ENCODE measurements at places on chromosomes 4 and X.

DNA sequence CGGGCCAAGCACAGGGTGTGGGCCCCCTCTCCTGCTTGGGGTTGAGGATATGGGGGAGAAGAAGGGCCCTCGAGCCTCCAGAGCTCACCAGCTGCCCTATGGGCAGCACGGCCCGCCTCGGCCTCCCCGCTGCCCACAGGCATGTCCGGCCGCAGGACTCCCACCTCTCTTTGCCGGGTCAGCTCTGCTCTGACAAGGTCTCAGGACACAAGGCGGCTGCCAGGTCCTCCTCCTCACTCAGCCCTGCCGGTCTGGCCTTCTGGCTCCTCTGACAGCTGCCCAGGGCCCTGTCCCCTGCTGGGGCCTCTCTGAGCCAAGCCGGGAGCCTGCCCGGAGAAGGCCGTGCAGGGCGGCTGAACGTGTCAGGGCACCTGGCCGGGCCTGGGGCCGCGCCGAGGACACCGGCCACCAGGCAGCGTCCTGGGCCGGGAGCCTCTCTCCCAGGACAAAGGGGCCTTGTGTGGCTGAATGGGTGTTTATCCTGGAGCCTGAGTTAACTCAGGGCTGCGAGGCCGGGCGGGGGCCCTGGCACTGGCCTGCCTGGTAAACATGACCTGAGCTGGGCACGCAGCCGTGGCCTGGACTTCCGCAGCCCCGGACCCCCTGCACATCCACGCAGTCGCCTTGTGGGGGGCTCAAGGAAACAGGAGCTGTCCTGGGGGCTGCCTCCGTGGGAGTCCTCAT is 25.7 kb downstream of the TACC3 start:
- DNase-seq: no peak

DNA sequence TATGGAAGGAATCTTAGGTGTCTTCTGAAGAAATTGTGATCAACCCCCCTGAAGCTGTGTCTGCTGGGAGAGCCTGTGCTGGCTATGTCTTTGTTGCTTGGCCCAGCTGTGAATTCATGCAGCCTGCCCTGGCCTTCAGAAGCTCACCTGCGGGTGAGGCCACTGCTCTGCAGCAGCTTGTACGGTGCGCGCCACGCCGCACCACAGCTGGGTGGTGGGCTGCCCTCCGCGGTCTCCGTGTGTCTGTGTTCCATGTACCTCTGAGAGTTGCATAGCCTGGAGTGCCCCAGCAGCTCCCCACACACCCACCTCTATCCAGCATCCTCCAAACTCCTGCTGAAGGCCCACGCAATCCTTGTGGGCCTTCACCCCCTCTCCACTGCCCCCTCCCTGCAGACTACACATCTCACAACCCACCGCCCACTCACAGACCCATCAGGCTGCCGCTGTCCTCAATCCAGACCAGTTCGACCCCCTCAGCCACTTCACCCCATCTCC is 65.6 kb downstream of the ENPP6 start:
- no peak for DNase-seq

- no peak for DNase-seq
Measured at GRCh38 chr4:53228036-53228435, 137.8 kb downstream of the SCFD2 start.

DNA sequence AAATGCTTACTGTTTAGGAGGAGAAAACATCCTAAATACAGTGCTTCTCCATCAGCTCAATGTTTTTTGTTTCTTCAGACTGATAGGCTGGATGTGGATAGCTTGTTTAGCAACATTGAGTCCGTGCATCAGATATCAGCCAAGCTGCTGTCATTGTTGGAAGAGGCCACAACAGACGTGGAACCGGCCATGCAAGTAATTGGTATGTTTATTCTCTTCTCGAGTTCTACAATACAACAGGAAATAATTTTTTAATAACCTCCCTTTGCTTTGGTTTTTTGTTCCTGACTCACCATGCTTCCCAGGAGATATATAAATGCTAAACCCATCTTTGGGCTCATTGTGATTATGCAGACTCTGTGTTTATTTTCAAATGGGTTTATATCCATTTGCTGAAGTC is 60.9 kb downstream of the ARHGEF38 start:
- DNase-seq: peak; percentile 77

DNA sequence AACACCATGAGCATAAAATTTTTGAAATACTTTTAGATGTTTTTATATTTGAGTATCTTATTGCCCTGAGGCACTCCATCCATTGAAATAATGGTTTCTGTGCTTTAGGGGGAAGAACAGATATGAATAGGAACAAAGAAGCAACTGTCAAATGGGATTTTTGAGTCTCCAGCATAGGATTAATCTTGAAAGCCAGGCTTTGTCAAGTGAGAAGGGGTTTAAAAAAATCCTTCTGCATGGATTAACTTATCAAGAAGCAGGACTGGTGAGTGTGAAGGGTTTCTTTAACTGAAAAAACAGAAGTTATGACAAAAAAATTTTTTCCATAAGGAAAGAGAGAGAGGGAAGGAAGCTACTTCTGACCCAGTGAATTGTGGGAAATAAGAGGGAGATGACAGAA is 7.6 kb upstream of the NUDT9 start:
- DNase-seq: no peak

DNA sequence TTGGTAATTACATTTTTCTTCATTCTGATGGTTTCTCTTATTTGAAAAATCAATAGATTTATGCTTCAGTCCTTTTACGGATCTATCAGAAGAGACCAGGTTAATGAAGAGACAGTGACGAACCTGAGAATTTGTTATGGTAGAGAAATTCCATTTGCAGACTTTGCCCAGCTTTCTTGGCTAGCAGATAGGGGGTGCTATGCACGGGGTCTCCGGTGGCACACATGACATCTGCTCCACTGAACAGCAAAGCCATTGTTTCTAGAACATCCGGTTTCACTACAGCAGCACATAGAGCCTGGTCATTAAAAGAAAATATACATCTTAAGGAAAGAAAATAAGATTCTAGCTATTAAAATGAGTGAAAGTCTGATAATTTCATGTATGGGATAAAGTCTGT is 85.1 kb downstream of the ARAP2 start:
- no peak for DNase-seq

- DNase-seq: no peak
Measured at GRCh38 chrX:107050195-107050709, 50.2 kb upstream of the MORC4 start.

DNA sequence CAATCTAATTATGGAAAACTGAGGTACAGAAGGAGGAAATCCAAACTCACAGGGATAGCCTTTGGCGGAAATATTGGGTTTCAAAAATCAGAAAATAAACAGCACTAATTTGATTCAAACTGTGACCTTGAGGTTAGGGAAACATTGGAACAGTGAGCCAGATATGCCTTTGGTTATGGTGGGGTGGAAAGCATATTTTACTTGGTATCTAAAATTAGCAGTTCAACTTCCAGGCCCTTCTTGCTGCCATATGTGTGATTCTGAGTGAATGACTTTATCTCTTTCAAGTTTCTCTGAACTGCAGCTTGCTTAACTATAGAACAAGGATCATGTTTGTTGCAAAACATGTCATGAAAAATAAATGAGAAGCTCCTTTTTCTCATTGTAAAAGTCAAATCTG is 240.9 kb upstream of the VEGFC start:
- no peak for DNase-seq

- no peak for DNase-seq
Measured at GRCh38 chrX:78650906-78651437, 8.2 kb downstream of the RTL3 start.

GRCh38 chr4:138591808-138592207 is 349.7 kb upstream of the SLC7A11 start:
- DNase-seq: no peak

DNA sequence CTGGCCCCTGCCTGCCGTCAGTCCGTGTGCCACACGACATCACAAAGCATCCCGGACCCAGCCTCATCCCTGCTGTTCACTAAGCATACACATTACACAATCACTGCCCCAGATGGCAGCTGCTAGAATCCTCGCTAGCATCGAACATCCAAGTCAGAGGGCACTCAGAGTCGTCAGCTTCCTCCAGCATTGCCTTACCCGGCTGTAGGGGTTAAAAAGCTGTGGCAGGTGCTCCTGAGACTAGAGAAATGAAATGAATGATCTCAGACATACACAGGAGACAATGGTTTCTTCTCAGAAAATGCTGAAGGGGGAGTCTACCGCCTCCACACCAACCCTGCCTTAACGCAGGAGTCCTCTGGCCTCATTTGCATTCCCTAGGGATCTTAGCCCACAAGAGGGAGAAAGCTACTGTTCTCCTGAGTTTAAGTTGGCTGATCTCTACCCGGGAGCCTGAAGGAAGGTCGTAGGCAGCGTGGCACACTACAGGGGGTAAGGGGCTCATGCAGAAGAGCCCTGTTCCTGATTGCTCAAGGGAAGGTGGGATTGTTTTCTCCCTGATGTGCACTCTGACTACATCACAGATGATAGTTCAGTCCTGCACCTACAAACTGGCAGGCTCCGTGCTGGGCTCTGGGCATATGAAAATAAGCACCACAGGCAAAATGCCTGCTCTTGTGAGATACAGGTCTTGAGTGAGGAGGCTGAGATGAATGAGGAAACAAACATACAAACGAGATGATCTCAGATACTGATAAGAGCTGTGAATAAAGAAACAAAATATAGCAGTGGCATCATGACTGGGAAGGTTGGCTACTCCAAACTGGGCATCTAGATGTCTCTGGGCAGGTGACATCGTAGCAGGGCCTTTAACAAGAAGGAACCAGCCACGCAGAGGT is 2.6 kb upstream of the KIAA0232 start:
- DNase-seq: no peak

DNA sequence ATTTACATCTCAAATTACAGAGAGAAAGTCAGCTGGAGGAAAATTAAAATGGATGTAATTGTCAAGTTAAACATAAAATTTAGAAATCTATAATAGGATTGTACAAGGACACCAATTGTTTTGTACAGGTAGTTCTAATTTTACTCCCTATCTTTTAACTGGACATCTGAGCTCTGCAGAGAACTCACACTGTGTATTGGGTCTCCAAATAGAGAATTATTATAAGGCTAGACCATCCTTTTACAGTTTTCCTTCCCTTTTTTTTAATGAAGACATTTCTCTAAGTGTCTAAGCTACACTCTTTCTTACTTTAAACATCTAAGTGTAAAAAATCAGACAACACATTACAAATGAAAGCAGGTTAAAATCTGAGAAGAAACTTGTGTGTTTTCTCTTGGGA is 78.4 kb upstream of the GC start:
- DNase-seq: no peak

- no peak for DNase-seq
Measured at GRCh38 chrX:72396117-72396516, 90.4 kb upstream of the CITED1 start.

- peak; percentile 27 for DNase-seq
Measured at GRCh38 chrX:1581132-1581531, 10.3 kb upstream of the AKAP17A start.

- no peak for DNase-seq
Measured at GRCh38 chrX:9614016-9614415, 149.2 kb downstream of the TBL1X start.

GRCh38 chrX:110188701-110189558 is 129.0 kb downstream of the AMMECR1 start:
- no peak for DNase-seq

DNA sequence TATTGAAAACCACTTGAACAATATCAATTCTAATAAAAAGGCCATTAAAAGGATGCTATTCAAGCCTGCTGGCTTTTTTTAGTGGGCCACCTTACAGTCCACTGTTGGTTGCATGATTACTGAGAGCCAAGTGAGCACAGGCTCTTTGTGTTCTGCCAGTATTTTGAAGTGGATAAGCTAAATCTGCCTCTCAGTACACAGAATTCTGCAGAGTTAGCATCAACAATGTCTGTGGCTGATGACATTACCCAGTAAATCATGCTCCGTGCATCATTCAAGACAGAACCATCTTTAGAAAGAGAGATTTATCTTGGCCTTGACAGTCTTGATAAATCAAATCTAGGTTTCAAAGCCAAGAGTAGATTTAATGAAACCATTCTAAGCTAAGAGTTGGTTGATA is 119.0 kb upstream of the GNPDA2 start:
- DNase-seq: no peak

- DNase-seq: no peak
Measured at GRCh38 chrX:147891896-147892295, 19.8 kb upstream of the FMR1 start.

GRCh38 chrX:140391313-140391712 is 113.6 kb downstream of the SOX3 start:
- no peak for DNase-seq

GRCh38 chr4:6420036-6420435 is 52.4 kb downstream of the PPP2R2C start:
- no peak for DNase-seq

DNA sequence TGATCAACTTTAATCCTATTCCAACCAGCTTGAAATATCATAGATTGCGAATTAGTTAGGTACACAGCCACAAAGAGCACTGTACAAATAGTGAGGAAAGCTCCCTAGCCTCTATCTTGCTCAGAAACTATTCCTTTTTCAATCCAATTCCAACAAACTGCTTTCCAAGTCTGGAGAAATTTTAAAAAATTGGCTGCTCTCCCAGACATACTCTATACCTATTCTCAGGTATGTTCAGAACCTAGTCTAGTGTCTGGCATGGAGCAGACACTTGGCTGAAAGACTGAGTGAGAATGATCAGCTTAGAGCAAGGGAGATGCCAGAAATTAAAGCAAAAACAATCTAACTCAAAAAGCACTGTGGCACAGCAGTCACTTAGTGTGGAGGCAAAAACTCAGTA is 105.9 kb downstream of the SLC10A7 start:
- DNase-seq: no peak

DNA sequence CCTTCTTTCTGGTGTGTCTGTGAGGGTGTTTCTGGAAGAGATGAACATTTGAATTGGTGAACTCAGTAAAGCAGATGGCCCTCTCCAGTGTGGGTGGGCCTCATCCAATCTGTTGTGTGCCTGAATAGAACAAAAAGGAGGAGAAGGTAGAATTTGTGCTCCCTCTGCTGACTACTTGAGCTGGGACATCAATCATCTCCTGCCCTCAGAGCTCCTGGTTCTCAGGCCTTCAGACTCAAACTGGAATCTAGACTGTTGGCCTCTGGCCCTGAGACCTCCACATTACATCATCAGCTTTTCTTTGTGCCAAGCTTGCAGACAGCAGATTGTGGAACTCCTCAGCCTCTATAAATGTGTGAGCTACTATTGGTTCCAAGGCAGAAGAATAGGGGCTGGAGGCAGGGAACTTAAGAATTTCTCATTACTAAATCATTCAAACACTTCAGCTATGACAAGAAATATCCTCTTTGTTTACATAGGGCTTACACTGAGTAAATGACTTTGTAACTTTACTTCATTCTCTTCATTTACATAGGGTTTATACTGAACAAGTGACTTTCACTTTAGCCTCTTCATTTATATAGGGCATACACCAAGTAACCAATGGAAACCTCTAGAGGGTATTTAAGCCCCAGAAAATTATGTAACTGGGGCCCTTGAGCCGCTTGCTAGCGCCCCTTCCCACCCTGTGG is 86.9 kb upstream of the NWD2 start:
- no peak for DNase-seq

- no peak for DNase-seq
Measured at GRCh38 chr4:130753926-130754325, 1658.0 kb downstream of the C4orf33 start.
